ENCODE measurements at places on chromosomes 4 and X. TPM values are rescaled to one million over a fixed set of nuclear protein-coding genes. Genes with fewer than 3 reads are reported as not detected.

GYG2 gene
- not detected for total RNA-seq

HTN3 gene
- not detected for total RNA-seq

RNF212 gene
- total RNA-seq, result 7.3 TPM

FRMD7 gene
- total RNA-seq, result not detected

DNA sequence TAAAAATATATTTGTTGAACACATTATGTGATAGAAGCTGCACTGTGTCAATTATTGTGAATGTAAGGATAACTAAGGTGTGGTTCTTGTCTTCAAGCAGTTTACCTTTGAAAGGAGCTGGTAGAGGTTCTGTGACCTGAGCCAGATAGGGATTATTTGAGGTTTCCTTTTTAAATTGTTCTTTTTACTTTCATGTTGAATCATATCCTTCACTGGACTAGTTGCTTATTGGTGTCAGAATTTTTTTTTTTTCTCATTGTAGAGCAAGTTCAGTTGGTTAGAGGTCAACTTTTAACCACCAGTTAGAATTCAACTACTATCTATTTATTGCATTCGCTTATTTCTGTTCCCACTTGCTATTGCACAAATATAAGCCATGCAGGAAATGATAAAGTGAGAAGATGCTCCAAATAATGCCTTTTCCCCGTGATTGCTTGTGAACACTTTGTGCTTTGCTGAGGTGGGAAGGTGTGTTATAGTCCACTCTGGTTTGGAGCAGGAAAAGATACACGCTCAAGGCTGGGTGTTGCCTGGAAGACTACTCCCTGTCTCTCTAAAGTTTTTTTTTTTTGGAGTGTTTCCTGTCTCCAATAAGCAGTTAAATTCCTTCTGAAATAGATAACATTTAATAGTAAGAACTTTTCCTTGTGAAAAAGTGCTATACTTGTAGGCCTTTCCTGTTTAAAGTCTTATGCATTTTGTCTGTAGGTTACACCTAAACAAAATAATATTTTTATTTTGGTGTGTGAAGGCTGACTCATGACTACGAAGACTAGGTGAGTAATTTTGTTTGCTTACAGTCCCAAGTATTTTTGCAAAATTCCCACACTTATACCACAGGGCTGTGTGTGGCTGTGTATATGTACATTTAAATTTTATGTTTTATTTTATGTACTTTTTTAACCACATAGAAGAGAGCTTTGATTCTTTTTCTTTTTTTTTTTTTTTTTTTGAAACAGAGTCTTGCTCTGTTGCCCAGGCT lies 83.8 kb upstream of the LCORL start:
- H3K36me3 ChIP-seq, result no peaks in the 10 kb centered on the region
- H3K4me3 ChIP-seq, result no peak overlapping the region
- DNase-seq, result no peak
- peaks cover 4% of the 10 kb centered on the region for H3K27me3 ChIP-seq

DNA sequence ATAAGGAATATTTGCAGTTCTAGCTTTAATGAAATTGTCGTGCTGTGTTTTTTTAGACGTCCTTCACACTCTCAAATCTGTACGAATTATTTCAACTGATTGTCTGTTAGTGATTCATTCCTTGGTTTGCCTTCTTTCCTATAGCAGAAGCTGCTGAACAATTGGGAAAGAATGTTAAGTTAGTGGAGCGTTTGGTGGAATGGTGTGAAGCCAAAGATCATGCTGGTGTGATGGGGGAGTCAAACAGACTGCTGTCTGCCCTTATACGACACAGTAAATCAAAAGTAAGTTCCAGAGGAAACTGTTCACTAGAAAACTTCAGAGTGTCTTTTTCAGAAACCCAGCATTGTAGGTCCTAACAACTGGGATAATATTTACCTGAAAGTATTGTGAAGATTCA lies 159.9 kb downstream of the RAP1GDS1 start:
- no peak overlapping the region for H3K27ac ChIP-seq
- no peaks in the 10 kb centered on the region for H3K27me3 ChIP-seq
- peaks cover 67% of the 10 kb centered on the region for H3K36me3 ChIP-seq
- no peak overlapping the region for H3K4me3 ChIP-seq

GRCh38 chrX:103999234-103999633 lies 14.3 kb downstream of the H2BW1 start:
- peaks cover 2% of the 10 kb centered on the region for H3K4me1 ChIP-seq
- H3K27me3 ChIP-seq, result no peaks in the 10 kb centered on the region
- no peak overlapping the region for H3K4me3 ChIP-seq
- no peaks in the 10 kb centered on the region for H3K36me3 ChIP-seq
- DNase-seq, result no peak

- H3K27ac ChIP-seq, result no peak overlapping the region
- H3K4me1 ChIP-seq, result no peaks in the 10 kb centered on the region
- H3K27me3 ChIP-seq, result no peaks in the 10 kb centered on the region
- no peak overlapping the region for H3K4me3 ChIP-seq
These were observed 62.5 kb downstream of the SEL1L3 start for GRCh38 chr4:25800245-25800644.

DNA sequence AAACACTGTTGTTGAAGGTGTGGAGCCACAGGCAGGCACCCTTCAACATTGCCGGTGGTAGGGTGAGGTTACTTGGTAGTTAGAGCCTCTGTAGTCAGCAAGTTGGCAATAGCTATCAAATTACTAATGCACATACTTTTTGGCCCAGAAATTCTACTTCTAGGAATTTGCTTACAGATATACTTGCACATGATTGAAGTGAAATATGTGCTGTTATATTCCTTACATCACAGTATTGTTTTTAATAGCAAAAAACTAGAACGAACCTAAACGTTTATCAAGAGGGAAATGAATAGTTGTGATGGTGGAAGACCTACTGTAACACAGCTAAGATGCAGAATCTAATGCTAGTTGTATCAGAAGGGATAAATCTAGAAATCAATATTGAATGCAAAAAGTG lies 7.7 kb upstream of the PJA1 start:
- H3K4me1 ChIP-seq, result no peaks in the 10 kb centered on the region
- peaks cover 5% of the 10 kb centered on the region for H3K27me3 ChIP-seq
- no peaks in the 10 kb centered on the region for H3K36me3 ChIP-seq

DNA sequence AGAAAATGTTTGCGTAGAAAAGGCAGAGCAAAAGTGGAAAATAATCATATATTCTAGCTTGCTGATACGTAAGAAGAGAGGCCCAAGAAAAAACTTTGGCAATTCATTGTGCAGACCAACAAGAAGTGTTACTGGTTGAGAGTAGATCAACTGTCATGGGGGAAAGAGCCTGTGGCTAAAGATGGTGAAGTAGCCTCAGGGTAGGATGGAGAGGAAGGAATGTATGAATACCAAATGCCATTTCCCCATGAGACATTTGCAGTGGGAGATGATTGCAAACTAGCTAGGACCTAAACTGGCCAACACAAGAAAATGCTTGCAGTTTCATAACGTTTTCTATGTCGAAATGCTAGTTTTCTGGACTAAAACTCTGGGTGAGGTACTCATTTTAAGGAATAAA lies 47.7 kb upstream of the ADGRL3 start:
- H3K4me1 ChIP-seq, result no peaks in the 10 kb centered on the region
- no peak overlapping the region for H3K27ac ChIP-seq
- no peak overlapping the region for H3K4me3 ChIP-seq
- H3K36me3 ChIP-seq, result no peaks in the 10 kb centered on the region
- no peaks in the 10 kb centered on the region for H3K27me3 ChIP-seq

DNA sequence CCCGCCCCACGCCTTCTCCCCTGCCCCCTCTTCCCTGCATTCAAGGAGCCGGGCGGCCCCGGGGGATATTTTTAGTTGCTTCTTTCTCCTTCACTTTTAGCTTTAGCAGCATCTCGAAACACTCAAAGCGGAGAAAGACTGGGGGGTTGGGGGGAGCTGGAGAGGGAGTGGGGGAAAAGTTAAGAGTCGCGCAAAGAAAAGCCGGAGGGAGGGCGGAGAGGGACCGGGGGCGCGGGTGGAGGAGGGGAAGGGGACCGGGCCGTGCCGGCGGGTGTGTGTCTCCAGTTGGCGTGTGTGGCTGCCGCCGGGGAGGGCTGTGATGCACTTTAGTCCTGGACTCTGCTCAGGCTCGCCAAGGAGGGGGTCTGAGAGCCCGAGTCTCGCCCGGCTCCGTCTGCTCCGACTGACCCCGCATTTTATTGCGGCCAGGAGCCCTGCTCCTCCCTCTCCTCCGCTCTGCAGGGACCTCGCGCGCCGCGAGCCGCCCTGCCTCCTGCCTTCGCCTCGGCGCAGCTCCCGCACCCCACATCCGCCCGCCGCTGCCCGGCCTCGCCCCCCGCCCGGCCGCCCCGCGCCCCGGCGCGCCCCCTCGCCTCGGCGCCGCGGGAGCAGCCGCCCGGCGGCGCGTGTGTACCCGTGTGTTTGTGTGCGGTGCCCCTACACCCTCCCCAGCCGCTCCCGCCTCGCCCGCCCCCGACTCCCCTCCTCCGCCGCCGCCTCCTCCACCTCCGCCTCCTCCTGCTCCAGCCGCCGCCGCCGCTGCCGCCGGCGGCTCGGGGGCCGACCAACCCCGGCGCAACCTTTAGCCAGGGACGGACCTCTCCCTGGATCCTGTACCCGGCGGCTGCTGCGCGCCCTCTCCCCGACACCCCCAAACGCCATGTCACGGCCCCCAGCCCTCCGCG lies 1.4 kb downstream of the ZNF827 start:
- H3K27ac ChIP-seq, result peak overlapping the region; percentile 96
- H3K4me1 ChIP-seq, result peaks cover 26% of the 10 kb centered on the region
- H3K4me3 ChIP-seq, result peak overlapping the region; percentile 95
- peaks cover 12% of the 10 kb centered on the region for H3K36me3 ChIP-seq

DNA sequence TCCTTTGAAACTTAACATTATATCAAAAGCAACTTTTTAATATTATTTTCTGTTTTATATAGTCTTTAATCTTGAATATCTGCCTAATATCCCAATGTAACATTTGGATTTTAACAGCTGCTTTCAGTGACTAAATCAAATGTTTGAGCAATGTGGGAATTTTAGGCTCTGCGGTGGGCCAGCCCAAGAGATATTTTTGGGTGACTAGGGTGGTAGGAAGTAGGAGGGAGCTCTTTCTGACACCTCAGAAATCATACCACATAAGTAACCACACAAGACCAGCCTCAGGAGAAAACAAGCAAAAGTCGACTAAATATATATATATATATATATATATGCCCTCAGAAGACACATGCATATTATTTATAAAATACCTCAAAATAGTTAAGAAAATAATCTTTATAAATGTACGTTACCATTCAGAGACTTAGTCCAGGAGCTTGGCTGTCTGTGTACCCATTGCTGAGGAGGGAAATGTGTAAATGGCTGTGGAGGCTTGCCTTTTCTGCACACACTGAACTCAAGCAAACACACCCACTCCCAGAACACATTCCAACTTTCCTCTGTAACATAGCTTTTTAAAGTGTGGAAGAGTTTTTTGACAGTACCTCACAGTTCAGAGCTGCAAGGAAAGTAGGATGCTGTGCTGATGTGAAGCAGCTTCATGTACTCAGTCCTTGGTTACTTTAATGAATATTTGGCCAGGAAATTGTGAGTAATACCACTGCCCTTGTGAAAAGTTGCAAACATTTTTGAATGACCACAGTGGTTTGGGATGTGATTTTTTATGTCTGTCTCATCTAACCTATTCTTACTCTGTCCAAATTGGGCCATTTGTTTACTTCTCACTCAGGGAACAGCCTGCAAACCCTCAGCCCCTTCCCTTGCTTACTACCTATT lies at the start of gene RTL3:
Gene RTL3 (minus strand): TSS at position 484 of the 900 bp plus-strand sequence. CDS start 908 bp downstream, outside the sequence.
- H3K27me3 ChIP-seq, result peaks cover 2% of the 10 kb centered on the region
- H3K36me3 ChIP-seq, result peaks cover 5% of the 10 kb centered on the region
- H3K4me1 ChIP-seq, result peaks cover 17% of the 10 kb centered on the region
- DNase-seq, result no peak

- no peaks in the 10 kb centered on the region for H3K36me3 ChIP-seq
- peaks cover 3% of the 10 kb centered on the region for H3K27me3 ChIP-seq
- no peaks in the 10 kb centered on the region for H3K4me1 ChIP-seq
- H3K4me3 ChIP-seq, result no peak overlapping the region
- DNase-seq, result no peak
These were observed 70.1 kb upstream of the LSM6 start for GRCh38 chr4:146105464-146105863.

DNA sequence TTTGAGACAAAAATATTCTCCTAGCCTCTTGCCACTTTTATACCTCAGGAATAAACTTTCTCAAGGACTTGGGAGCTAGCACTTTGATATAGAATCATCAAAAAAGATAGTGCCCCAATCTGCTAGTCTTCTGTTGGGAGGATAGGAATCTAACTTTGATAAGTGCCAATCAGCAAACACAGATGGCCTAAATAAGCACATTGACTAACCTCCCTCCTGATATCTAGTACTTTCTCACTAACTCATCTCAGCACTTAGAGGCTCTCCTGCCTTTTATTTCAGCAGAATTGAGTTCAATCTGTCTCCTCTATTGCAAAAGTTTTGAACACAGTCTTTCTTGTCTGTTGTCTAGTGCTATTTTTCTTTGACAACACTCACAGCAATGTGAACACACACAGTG lies 798.4 kb upstream of the FTHL17 start:
- H3K27ac ChIP-seq, result no peak overlapping the region
- H3K27me3 ChIP-seq, result no peaks in the 10 kb centered on the region
- no peaks in the 10 kb centered on the region for H3K36me3 ChIP-seq
- DNase-seq, result no peak

- no peak for DNase-seq
- H3K27me3 ChIP-seq, result peaks cover 4% of the 10 kb centered on the region
- H3K27ac ChIP-seq, result no peak overlapping the region
- H3K4me1 ChIP-seq, result no peaks in the 10 kb centered on the region
These were observed 82.8 kb upstream of the VEGFC start for GRCh38 chr4:176875446-176875930.

GRCh38 chr4:7823416-7823824 lies 116.2 kb downstream of the AFAP1 start:
- peaks cover 6% of the 10 kb centered on the region for H3K36me3 ChIP-seq
- no peak for DNase-seq
- no peak overlapping the region for H3K4me3 ChIP-seq
- H3K4me1 ChIP-seq, result peaks cover 18% of the 10 kb centered on the region

DNA sequence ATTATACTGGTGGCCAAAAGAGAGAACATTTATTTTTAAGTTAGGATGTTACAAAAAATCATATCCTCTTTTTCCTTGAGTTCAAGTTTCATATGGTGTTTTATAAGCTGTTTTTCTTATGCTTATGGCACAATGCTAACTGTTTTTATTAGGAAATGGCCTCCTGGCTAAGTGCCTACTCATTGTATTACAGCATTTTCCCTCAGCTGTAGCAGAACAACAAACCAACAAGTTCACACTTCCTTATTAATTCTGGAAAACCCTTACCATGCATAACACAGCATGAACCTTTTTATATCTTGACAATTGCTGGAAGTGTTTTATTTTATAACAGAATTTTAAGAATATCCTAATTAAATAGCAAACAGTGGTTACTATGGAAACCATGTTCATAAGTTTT lies 165.8 kb downstream of the GASK1B start:
- H3K27me3 ChIP-seq, result no peaks in the 10 kb centered on the region
- no peak for DNase-seq
- H3K36me3 ChIP-seq, result no peaks in the 10 kb centered on the region
- H3K4me1 ChIP-seq, result no peaks in the 10 kb centered on the region
- no peak overlapping the region for H3K27ac ChIP-seq

GRCh38 chr4:76896614-76897535 lies 1.1 kb downstream of the SOWAHB start:
- H3K4me1 ChIP-seq, result peaks cover 9% of the 10 kb centered on the region
- H3K36me3 ChIP-seq, result no peaks in the 10 kb centered on the region
- H3K4me3 ChIP-seq, result peak overlapping the region; percentile 17
